ENCODE measurements at places on chromosomes 11 and 22.

GRCh38 chr11:79390923-79391322 is 49.9 kb downstream of the TENM4 start:
- H3K4me1 ChIP-seq: no peaks in the 10 kb centered on the region
- no peak overlapping the region for H3K4me3 ChIP-seq
- no peak for DNase-seq
- H3K27ac ChIP-seq: no peak overlapping the region
- no peaks in the 10 kb centered on the region for H3K36me3 ChIP-seq

GRCh38 chr11:35553021-35553420 is 27.6 kb upstream of the PAMR1 start:
- no peaks in the 10 kb centered on the region for H3K27me3 ChIP-seq
- no peaks in the 10 kb centered on the region for H3K36me3 ChIP-seq
- no peaks in the 10 kb centered on the region for H3K4me1 ChIP-seq
- H3K4me3 ChIP-seq: no peak overlapping the region

- H3K4me3 ChIP-seq: no peak overlapping the region
- DNase-seq: no peak
- no peak overlapping the region for H3K27ac ChIP-seq
- no peaks in the 10 kb centered on the region for H3K4me1 ChIP-seq
- no peaks in the 10 kb centered on the region for H3K27me3 ChIP-seq
Measured at GRCh38 chr11:6708876-6709275, 25.7 kb upstream of the MRPL17 start.

DNA sequence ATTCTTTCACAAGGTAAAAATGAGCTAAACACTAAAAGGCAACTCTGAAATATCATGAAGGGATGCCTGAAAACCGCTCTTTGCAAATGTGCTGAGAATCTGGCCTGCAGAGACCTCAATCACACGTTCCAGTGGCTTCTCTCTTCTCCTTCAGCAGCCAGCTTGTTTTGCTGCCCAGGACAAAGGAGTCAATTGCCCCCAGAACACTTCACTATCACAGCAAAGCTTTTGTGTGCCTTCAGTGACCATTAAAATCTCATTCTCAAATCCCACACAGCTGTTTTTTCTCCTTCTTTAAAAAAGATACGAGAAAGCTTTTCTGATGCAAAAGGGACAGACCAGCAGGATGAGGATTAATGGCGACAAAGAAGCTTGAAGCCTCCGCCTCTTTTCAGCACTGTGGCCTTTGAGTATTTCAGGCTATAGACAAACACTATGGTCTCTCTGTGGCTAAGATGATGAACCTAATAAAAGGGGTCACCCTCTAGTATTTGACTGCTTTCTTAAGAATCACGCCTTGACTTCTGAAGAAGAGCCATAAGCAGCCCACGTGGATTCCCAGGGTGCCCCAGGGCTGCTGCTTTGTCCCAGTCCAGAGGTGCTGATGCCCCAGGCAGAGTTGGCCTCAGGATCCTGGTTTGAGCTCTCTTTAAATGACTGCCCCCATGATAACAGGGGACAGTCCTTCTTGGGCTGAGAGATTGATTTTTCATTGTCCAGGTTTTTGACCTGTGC is 33.4 kb upstream of the NRIP3 start:
- H3K4me1 ChIP-seq: no peaks in the 10 kb centered on the region
- no peak overlapping the region for H3K4me3 ChIP-seq
- no peak for DNase-seq

GRCh38 chr11:125525303-125525702 is 29.2 kb upstream of the FEZ1 start:
- no peak overlapping the region for H3K4me3 ChIP-seq
- H3K27ac ChIP-seq: no peak overlapping the region
- H3K36me3 ChIP-seq: no peaks in the 10 kb centered on the region
- no peaks in the 10 kb centered on the region for H3K27me3 ChIP-seq

DNA sequence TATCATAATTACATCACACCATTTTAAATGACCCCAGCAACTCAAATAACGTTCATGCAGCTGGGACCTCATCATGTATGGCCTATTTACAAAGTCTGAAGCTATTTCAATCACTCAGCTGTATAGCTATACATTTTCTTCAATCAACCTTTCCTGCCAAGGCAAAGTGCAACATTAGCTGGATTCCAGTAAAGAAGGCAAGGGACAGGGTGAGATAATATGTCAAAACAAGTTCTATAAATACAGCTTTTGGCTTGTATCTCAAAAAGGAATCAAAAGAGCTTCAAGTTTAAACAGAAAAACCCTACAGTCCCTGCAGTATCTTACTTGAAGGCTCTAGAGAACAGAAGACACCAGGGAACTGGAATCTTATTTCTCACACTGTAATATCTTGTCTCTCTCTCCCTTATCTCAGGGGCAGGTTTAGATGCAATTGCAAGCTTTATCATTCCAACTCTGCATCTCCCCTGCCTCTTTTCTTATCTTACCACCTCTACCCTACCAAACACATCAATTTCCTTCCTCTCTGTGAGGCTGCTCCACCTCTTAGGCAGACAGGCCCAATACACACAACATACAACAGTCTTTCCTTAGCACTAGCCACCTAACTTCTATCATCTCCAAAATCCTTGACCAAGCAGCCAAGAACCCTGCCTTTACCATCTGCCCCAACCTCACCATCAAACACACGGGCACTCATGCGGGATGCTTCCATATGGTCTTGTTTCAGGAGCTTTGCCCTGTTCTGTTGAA is 34.5 kb downstream of the CELF1 start:
- H3K36me3 ChIP-seq: no peaks in the 10 kb centered on the region
- no peak overlapping the region for H3K4me3 ChIP-seq

GRCh38 chr22:28183078-28183860 is 264.2 kb upstream of the PITPNB start:
- H3K4me3 ChIP-seq: no peak overlapping the region
- no peaks in the 10 kb centered on the region for H3K36me3 ChIP-seq
- no peaks in the 10 kb centered on the region for H3K27me3 ChIP-seq
- no peaks in the 10 kb centered on the region for H3K4me1 ChIP-seq
- H3K27ac ChIP-seq: no peak overlapping the region

GRCh38 chr11:57467508-57468157 is 7.3 kb downstream of the RTN4RL2 start:
- no peak overlapping the region for H3K4me3 ChIP-seq
- no peak for DNase-seq
- no peaks in the 10 kb centered on the region for H3K36me3 ChIP-seq
- no peaks in the 10 kb centered on the region for H3K4me1 ChIP-seq
- H3K27ac ChIP-seq: no peak overlapping the region

- no peak for DNase-seq
- no peak overlapping the region for H3K27ac ChIP-seq
- no peak overlapping the region for H3K4me3 ChIP-seq
- no peaks in the 10 kb centered on the region for H3K27me3 ChIP-seq
Measured at GRCh38 chr11:41320238-41320637, 139.2 kb downstream of the LRRC4C start.

DNA sequence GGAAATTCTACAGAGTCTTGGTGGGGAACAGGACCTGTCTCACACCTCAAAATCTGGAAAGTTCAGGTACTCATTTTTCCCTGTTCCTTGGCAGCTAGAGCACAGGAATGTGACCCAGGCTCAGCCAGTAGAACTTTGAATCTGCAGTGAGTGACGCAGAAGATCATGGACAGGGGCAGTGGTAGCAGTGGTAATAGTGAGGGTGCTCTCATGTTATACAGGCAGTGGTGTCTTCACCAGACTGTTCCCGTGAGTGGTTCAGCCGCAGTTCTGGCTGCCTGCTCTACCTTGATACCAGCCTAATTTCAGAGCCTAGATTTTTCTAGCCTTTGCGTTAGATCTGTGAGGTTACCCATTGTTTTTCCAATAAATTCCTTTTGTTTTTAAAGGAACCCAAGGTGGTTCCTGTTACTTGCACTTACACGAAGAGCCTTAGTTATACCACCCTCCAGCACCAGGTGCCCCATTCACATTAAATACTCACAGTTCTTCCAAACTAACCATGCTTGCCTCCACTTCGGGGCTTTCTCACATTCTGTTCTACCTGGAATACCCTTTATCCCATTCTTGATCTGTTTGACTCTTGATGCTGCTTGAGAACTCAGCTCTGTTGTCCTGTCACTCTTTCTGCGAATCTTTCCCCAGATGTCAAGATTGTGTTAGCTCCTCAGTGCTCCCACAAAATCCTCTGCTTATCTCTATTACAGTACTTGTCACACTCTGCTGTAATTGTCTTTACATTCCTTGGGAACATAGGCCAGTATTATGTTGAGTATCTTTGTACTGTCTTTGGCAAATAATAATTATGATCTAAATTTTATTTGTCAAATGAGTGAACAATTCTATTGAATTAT is 47.8 kb downstream of the SWAP70 start:
- H3K36me3 ChIP-seq: no peaks in the 10 kb centered on the region
- no peak overlapping the region for H3K27ac ChIP-seq
- no peaks in the 10 kb centered on the region for H3K4me1 ChIP-seq
- H3K27me3 ChIP-seq: no peaks in the 10 kb centered on the region
- no peak for DNase-seq
- H3K4me3 ChIP-seq: no peak overlapping the region

GRCh38 chr11:67451658-67451976 is 912 bp downstream of the GPR152 start:
- no peaks in the 10 kb centered on the region for H3K27me3 ChIP-seq
- H3K27ac ChIP-seq: no peak overlapping the region
- DNase-seq: no peak
